ENCODE measurements at places on chromosomes 2 and 18. TPM values are rescaled to one million over a fixed set of nuclear protein-coding genes. Genes with fewer than 3 reads are reported as not detected.

Gene APLF
- polyA plus RNA-seq = 1.5 TPM

Gene SCN2A
- 0.86 TPM for polyA plus RNA-seq

Gene MLPH
- 6.7 TPM for polyA plus RNA-seq

Gene ASXL3
- 1.4 TPM for polyA plus RNA-seq

Gene BMP10
- polyA plus RNA-seq = not detected

Gene SAG
- not detected for polyA plus RNA-seq

Gene FBXO41
- polyA plus RNA-seq = 1.2 TPM

Gene CNGA3
- polyA plus RNA-seq = not detected

- DNase-seq = no peak
Observed at GRCh38 chr2:71560638-71561011, 107.3 kb downstream of the DYSF start.

DNA sequence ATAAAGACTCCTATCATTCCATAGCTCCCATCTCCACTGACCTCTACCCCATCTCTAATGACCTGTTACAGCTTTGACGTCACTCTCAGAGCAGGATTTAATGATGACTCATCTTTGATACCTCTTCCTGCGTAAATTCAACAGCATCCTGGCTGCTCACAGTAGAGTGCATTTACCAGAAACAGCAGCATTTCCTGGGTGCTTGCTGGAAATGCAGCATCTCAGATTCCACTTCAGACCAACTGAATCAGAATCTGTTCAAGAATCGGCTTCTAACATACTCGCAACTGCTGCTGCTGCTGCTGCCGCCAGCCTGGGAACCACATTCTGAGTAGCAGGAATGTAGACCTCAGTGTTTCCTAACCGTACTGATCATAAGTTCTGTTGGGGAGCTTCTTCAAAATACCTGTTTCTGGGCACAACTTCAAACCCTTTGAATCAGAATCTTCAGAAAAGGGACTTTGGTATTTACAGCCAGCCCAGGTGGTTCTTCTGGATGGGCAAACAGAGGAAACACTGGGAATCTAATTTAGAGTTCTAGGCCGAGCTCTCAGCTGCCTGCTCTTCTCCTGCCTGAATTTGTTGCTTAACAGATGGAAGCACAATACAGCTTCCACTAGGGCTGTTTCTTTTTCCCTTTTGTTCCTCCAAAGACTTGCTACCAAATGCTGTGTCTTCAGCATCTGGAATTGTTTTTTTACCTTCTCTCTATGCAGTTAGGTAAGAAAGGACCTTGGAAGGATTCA, 241.4 kb downstream of the NCKAP5 start:
- DNase-seq = no peak

GRCh38 chr18:77608807-77609206, 359.2 kb downstream of the GALR1 start:
- no peak for DNase-seq

- no peak for DNase-seq
Observed at GRCh38 chr18:36650906-36651305, 177.9 kb downstream of the TPGS2 start.

- no peak for DNase-seq
Observed at GRCh38 chr2:187769437-187769836, 215.2 kb upstream of the TFPI start.

DNA sequence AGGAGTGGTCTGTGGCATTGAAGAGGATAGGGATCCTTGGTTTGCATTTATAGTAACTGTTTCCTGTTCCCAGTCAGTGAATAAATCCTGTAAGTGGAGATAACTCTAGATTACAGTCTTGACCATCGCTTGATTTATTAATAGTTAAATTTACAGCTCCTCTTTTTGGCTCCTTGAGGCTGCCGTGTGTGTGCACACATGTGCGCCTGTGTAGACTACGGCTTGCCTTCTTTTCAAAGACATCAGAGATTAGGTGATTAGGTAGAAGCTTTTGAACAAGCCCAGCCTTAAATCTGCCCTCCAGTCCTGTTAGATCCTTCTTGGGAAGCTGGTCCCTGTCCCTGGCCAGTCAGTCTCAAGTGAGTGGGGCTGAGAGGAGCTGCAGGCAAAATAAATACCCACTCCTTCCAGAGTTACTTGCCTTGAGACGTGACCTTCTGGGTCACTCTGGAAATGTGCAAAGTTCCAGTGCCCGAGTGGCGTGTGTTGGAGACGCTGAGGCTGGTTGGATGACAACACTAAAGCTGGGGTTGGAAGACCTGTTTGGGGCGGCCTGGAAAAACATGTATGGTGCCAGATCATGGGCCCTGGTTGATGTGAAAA, 32.0 kb downstream of the TCF7L1 start:
- no peak for DNase-seq

DNA sequence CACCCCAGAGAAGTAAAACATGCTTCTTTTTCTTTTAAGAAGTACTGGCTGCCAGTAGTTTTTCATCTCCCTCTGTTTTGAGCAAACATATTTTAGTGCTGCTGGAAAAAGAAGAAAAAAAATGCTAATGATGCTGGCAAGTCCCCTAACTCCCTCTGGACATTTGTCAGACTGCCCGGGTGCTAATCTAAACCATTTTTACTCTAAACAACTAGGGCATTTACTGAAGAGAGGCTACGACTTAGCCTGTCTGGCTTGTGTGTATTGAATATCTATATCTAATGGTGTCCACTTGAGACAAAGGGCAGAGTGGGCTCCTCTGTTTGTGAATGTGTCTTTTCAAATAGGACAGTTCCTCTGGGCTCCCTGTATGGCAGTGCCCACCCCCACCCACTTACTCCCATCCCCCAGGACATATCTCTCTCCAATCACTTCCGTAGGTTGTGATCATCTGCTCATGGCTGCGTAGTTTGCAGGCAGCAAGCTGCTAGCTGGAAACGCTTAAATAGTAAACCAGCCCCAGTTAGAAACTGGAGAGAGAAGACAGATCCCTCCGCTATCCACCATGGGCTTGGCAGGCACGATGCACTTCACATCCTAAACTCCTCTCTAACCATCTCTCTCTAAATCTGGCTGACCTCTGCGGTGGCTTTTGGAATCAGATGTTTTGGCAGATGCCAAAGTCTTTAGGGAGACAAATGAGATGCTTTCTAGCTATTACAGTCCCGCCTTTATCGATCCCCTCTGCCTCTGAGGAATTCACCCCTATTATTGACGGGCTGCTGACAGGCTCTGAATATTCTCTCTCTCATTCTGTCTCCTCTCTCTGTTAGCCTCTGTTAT, 58.3 kb downstream of the DOCK10 start:
- DNase-seq = peak; percentile 7

- DNase-seq = peak; percentile 84
Observed at GRCh38 chr2:231900486-231900942, 25.7 kb downstream of the NPPC start.

DNA sequence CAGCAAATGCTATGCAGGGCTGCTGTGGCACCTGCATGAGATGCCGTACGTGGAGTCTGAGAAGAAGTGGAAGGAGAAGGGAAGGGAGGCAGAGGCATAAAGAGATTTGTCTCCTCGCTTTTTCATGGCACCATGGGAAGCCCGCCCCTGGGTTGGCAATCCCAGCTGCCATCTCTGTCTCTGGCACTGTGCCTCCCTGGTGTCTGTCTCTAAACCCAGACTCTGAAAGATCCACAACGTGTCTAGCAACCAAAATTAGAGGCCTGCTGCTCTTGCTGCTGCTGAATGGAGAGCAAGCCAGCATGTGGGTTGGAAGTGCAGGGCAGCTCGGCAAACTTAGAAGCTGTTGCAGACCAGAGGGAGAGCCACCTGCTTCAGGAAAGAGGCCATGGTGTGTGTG, 53.1 kb downstream of the INO80C start:
- DNase-seq = no peak

DNA sequence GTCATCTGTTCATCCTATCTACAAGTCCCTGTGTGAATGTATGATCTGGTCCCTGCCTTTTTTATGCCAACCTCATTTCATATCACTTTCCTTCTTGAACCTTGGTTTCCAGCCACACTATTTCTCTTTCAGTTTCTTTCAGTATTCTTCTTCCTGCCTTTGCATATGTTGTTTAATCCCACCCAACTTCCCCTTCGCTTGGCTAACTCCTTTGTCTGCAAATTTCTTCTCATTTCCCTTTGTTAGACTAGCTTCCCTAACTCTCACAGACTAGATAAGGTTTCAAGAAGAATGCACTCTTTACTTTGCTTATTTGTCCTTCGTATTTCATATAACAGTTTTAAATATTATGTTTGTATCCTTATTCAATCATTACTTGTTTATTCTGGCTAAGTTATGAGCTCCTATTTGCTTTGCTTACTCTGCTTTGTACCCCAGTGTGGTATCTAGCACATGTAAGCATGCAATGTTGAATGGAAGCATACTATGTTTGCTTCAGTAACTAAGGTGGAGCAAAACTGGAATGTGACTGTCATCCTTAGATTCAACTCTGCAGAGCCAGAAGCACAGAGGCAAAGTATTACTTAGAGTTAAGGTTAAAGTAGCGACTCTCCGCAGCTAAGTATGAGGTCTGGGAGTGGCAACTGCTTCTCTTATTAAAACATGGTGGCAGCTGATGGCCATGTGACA, 681.3 kb downstream of the CPS1 start:
- no peak for DNase-seq

DNA sequence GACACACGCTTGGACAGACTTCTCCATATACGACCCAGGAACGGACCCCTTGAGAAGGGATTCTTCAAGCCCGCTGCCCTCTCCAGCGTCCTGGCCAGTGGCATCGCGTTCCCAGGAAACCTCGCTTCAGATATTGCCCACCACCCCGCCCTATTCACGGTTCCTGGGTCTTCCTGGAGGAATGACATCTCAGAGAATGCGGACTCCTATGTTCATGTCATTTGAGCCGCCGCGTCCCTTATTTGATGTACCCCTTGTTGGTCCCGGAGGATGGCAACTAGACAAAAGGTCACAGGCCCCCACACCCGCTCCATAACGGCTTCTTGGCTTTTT, 588 bp upstream of the CCDC93 start:
- DNase-seq = no peak

DNA sequence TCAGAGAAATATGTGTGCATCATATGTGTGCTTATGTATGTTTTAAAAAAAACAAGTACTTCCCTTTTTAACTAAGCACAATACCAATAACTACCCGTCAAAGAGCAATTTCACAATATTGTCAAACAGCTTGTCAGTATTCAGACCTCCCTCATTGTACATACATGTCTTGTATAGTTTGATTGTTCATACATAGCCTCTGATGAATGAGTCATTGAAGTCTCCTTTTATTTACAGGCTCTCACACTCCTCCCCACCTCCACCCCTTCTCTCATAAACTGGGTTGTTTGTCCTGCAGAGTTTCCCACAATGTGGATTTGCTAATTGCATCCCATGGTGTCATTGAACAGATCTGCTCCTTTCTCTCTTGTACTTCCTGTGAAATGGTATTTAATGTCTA, 132.8 kb upstream of the L3MBTL4 start:
- DNase-seq = no peak

DNA sequence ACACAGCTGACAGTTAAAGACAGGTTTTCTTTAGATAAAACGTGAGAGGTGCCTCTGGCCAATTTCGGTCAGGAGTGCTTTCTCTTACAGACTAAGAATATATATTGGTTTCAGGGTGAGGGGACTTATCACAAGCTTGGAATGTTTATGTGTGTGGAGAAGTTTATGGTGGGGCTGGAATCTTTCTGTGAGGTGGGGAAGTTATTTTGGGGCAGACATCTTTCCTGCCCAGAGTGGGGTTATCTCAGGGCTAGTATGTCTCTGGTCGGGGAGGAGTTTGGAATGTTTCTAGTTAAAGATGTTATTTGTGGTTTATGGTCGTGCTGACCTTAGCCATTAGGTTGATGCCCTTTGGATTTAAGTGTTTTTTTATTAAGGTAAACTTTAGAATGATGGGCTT, 115.2 kb downstream of the SLC5A7 start:
- DNase-seq = no peak

GRCh38 chr2:36185624-36186023, 170.0 kb upstream of the CRIM1 start:
- DNase-seq = no peak

- DNase-seq = no peak
Observed at GRCh38 chr2:151120011-151120410, 141.7 kb downstream of the RBM43 start.

DNA sequence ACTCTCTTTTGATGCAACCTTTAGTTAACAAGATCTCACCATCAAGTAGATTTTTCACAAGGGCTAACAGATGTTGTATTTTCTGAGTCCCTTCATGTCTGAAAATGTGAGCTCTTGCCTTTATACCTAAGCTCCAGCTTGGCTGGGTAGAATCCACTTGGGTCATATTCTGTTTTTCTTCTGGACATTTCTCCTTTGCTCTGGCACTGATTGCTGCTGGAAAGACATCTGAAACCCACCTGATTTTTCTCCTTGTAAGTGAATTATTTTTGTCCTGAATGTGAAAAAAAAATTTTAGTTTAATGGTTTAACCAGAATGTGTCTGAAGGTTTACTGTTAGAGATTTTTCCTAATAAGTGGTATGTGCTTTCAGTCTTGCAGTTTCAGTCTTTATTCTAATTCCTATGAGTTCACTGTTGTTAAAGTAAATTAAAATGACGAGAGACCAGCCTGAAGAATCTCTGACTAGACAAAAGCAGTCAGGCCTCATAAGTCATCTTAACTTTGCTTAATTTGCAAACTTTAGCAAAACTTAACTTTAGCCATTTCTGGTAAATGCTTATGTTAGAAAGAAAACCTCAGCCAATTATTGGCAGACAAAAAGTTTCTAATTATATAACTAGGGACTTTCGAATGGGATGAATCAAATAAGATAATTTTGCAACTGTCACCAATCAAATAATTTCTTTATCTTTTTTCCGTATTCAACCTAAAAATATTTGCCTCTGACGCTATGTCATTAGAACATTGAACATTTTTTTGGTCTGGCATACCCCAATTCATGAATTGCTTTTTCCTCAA, 70.8 kb downstream of the ACAA2 start:
- no peak for DNase-seq

- DNase-seq = no peak
Observed at GRCh38 chr18:5237083-5237722, 40.1 kb upstream of the AKAIN1 start.

DNA sequence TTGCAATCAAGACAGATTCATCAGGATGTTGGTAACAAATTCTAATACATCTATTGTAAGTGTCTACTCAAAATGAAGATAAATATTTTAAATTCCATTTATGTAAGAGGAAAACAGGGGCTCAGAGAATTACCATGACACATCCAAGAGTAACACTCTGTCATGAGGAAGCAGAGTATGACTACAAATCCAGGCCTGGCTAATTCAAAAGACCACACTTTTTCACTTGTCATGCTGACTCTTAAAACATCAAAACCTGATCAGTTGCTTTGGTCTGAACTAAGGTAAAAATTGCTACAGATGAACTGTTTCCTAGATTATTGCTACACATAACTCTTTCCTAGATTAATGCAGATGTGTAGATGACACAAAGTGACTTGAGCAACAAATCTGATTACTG, 880.6 kb downstream of the TSN start:
- no peak for DNase-seq

- peak; percentile 89 for DNase-seq
Observed at GRCh38 chr2:176096986-176097819, 2.4 kb upstream of the HOXD12 start.

DNA sequence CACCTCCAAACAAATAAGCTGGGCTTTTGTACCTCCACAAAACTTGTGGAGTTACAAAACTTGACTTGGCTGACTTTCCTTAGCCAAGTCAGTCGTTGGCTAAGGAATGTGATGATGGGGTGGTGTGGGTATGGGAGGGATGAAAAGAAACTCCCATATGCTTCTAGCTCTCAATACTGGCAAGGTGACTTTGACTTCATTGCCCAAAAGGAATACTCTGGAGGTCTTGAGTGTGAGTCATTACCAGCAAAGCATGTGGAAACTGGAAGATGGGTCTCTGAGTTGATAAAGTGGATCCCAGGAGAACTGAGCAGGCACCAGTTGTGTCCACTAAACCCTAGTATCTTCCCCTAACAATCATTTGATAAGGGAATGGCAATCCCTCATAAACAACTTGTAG, 226.7 kb downstream of the GULP1 start:
- DNase-seq = peak; percentile 13

- DNase-seq = no peak
Observed at GRCh38 chr2:64797881-64798575, 144.3 kb upstream of the SERTAD2 start.
